ENCODE measurements at places on chromosomes 11 and 22.

GRCh38 chr11:30652801-30653200 lies 66.6 kb upstream of the MPPED2 start:
- no peak for DNase-seq

DNA sequence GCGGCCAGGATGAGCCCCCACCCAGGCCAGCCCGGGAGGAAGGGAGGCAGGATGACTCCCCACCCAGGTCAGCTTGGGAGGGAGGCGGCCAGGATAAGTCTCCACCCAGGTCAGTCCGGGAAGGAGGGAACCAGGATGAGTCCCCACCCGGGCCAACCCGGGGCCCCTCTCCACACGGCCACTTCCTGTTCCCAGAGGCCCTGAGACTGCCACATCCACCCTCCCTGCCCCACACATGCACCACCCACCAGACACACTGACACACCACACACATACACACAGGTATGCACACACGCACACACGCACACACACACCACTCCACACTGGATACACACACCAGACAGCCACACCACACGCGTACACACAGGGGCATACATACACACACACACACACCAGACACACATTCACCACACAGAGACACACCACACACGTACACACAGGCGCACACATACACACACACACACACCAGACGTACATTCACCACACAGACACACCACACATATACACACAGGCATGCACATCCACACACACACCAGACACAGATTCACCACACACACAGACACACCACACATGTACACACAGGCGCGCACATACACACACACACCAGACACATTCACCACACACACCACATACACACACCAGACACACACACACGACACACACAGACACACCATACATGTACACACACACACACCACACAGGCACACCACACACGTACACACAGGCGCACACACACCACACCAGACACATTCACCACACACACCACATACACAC lies 84.9 kb upstream of the PRR5 start:
- no peak for DNase-seq

DNA sequence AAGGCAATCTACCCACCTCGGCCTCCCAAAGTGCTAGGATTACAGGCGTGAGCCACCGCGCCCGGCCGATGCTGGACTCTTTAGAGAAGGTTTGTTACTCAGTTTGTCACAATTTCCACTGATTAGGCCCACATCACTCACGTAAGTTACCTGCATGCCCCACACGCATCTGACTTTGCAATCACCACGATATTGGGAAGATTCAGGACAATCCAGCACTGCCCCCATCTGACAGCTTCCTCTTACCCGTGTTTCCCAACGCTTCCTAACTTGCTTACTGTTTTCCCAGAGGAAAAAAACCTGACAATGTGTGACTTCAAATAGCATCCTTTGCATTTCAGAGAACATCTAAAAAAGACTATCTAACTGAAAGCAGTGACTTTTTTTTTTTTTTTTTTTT lies 21.8 kb upstream of the EIF3M start:
- no peak for DNase-seq

- DNase-seq = no peak
Observed at GRCh38 chr22:41343717-41344116, 38.0 kb upstream of the TEF start.

DNA sequence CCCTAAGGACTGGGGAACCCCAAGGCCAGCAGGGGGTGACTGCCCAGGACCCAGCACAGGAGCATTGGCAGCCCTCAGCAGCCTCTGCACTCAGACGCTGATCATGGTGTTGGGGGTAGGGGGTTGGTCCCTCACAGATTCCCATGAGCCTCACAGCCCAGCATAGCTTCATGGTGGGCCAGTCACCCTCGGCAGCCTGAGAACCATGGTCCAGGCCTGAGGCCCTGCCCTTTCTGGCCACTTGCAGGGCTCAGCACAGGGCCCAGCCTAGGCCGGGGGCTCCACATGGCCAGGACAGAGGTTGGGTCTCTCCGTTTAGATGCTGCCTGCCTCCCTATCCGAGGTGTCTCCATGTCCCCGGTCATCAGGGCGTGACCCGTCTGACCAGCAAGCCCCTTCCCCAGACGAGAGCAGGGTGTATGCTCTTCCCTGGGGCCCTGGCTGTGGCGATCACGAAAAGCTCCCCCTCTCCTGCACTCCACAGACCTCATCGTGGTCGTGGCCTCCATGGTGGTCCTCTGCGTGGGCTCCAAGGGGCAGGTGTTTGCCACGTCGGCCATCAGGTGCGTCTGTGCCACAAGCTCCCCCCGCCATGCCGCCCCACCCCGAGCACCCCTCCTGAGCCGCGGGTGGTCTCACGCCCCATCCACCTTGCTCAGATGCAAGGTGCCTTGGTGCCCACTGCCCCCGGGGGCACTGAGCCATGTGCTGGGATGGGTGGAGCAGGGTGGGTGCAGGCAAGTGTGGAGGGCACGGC lies 126.2 kb downstream of the KCNQ1 start:
- no peak for DNase-seq
